GM12865 (cell line): ENCODE measurements at places on chromosomes 3 and 15.

DNA sequence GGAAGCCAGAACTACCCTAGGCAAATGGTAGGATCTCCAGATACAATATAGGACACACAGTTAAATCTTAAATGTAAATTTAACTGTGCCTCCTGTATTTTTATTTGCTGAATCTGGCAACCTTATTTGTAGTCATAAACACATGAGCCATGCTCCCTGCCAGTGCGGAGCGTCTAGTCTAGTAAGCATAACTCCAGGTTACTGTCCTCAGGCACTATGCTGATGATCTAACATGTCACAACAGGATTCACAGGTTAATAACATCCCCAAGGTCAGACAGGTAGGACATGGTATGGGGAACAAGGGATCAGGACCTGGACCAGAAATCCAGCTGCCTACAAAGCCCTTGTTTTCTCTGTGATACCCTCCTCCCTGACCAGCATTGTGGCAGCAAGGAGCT lies 305.1 kb downstream of the CACNA2D3 start:
- no peak for DNase-seq

DNA sequence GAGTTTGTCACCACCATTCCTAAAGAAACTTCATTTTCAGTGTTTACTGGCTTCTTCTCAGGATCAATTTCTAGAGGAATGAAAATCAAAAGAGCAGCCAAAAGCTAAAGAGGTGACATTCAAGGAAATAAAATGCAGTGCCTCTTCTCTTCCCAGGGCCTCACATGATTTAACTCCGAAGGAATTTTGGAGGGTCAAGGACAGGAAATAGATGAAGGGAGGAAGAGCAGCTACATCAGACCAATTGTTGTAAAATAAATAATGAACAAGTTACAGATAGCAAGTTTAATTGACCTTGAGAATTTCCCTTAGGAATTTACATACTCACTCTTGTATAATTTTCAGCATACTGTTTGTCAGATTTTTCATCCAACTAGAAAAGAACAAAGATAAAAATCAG lies 78.1 kb downstream of the LRRFIP2 start:
- no peak for DNase-seq

DNA sequence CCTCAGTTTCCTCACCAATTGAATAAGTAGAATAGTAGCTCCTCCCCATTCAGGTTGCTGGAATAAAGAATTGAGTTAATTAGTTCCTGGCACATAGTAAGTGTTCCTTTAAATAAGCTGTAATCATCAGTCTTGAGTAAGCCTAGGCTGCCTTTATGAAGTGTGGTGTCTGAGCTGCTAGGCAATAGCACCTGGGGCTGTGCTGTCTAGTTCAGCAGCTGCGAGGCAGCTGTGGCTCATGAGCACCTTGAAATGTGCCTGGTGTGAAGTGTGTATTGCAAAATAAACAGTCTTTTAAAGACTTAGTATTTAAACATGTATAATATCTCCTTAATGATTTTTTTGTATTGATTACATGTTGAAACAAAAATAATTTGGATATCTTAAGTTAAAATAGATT lies 77.6 kb downstream of the TOP2B start:
- DNase-seq: no peak

- DNase-seq: peak; percentile 20
These were observed 44.8 kb upstream of the TLE3 start for GRCh38 chr15:70142322-70143191.

DNA sequence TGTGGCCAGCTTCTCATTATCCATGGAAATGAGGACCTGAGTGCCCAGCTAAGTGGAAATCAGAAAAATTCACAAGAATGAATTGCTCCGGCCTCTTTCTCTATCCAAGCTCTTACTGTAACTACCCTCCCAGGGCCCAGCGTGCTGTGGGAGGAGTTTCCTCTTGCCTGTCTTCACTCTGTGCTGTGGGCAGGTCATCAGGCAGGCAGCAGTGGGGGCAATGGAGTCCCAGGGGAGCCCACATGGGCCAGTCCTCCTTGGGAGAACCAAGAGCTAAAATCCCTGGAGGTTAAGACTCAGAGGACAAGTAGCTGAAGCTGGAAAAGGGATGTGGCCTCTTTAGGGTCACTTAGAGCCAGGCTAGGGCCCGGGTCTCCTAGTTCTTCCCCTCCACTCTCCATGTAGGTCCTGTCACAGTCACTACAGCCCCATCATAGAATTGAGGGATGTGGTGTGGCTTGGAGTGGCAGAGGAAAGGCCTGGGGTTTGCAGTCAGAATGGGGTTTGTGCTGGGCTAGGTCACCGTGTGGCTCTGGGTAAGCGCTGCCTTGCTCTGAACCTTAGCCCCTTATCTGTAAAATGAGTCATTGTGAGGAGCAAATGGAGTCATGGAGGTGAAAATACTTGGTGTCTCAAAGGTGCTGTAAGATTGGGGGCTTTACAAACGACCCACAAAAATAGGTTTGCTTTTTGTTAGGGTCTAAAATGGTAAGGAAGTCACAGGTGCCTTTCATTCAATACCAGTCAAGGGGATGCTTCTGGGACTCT lies 3.7 kb downstream of the GASK1A start:
- DNase-seq: no peak

GRCh38 chr15:31383139-31383538 lies 56.5 kb downstream of the KLF13 start:
- DNase-seq: no peak

DNA sequence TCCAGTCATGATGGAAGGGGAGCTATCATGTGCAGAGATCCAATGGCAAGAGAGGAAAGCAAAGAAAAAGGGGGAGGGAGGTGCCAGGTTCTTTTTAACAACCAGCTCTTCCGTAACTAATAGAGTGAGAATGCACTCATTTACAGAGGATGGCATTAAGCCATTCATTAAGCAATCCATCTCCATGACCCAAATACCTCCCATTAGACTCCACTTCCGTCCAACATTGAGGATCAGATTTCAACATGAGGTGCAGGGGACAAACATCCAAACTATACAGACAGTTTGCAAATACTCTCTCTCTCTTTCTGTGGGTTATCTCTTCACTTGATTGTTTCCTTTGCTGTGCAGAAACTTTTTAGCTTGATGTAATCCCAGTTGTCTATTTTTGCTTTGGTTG lies 21.2 kb downstream of the ZDHHC23 start:
- DNase-seq: no peak

GRCh38 chr3:194386648-194387047 lies 12.4 kb downstream of the GP5 start:
- no peak for DNase-seq

GRCh38 chr3:184666442-184666841 lies 45.4 kb downstream of the MAGEF1 start:
- DNase-seq: no peak

- DNase-seq: peak; percentile 14
These were observed 39.5 kb upstream of the FMN1 start for GRCh38 chr15:33234020-33234461.

GRCh38 chr15:42650208-42651066 lies 75.0 kb downstream of the STARD9 start:
- peak; percentile 87 for DNase-seq

DNA sequence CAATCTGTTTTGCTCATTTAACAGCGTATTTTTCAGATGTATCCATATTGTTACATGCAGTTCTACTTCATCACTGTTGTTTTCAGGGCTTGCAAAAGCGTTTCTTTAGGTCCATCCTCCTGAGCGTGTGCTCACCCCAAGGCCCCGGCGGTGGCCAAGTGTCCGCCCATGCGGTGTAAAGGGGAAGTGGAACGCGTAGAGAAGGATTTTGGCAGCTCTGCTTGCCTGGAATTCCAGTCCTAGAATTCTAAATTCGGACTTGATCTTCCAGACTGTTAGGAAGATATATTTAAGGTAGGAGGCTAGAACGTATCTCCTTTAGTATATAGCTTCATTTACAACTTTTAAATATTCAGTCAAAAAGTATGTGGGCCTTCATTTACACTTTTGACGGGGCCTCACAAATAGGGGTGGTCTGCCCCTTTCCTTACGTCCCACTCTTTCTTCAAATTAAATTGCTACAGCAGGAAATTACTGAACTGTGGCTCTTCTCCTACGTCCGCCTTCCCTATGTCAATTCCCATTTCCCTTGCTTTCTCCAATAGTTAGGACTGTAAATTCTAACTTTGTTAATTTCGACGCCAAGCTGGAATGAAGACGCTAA lies 609 bp upstream of the TBC1D23 start:
- peak; percentile 27 for DNase-seq

DNA sequence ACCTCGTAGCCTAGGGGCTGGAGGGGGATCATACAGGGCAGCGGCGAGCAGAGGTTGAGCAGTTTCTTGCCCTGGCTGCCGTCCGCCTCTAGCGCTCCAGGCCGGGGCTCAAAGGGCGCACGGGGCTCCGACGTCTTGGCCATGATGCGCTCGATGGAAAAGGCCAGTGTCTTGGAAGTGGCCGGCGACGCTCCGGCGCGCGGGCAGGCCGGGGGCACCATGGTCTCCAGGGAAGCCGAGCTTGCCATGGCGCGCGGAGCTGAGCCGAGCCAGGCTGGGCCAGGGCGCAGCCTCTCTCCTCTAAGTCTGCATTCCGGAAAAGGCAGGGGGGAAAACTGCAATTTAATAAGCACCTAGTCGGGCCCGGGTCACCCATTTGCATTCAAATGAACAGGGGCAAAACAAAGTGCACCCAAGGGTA lies 719 bp downstream of the FEZF2 start:
- DNase-seq: no peak
